ENCODE measurements at places on chromosomes 5 and 9.
A peak's percentile ranks its signal among the peaks of the same experiment; 100 is the strongest.

GRCh38 chr5:42518595-42519221, 95.5 kb downstream of the GHR start:
- no peak for DNase-seq

DNA sequence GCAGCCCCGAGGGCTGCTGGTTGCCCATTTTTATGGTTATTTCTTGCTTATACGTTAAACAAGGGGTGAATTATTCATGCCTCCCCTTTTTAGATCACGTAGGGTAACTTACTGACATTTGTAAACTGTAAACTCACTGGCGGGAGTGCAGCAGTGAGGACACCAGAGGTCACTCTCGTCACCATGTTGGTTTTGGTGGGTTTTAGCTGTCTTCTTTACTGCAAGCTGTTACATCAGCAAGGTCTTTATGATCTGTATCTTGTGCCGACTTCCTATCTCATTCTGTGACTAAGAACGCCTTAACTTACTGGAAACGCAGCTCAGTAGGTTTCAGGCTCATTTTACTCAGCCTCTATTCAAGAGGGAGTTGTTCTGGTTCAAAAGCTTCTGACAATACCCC, 155.0 kb upstream of the PRDM9 start:
- DNase-seq = no peak

DNA sequence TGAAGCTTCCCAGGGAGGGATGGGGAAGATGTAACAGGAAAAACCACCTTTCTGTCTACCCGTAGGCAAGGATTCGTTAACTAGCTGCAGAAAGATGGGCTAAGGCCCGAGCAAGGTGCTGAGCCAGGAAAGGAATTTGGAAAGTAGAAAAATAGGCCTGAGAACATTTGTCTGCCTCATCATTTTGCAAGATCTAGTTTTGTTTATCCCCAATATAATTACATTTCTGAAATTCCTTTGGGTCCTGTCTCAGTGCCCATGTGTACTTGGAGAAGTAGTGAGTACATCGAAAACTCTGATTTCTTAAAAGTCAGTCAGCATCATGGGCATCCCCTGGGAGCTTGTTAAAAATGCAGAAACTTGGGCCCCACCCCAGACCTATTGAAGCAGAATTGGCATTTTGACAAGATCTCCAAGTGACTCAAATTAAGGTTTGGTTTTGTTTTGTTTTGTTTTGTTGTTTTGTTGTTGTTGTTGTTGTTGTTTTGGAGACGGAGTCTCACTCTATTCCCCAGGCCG, 52.1 kb upstream of the CEMIP2 start:
- DNase-seq = no peak

GRCh38 chr5:142507531-142508372, 178.1 kb downstream of the FGF1 start:
- DNase-seq = no peak

- no peak for DNase-seq
These were observed 217.5 kb downstream of the CDK5RAP2 start for GRCh38 chr9:120362446-120362845.

DNA sequence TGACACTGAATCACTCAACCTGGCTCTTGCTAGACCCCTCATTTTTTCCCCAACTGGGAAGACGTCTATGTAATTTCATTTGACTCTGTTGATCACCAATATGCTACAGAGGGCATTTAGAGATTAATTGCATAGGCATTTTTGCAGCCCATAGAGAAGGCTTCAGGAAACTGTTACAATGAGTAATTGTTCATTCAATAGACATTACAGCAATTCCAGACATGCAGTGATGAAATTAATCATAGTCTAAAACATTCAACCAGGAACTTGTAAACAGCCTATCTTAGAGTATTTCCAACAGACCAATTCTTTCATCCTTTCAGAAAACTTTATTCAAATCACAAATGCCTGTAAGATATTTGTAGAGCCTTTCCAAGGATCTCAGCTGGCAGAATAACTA, 122.3 kb downstream of the MARCHF11 start:
- DNase-seq = no peak

DNA sequence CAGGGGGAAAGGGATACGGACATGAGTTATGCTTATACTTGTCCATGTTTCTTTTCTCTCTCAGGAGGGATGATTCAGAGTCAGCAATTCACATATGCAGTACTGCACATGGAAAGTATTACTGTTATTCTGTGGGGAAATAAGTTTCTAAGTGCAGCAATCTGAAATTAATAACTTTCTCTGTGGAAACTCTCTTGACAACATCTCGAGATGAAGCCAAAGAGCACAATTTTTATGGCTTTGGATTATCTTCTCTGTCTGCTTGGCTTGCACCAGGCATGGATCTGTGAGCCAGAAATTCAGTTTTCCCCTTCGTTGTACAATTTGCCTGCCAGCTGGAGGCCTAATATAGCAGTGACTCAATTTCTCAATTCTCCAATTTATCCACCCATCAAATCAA, 2.5 kb upstream of the NDFIP1 start:
- DNase-seq = no peak

GRCh38 chr5:9423571-9423970, 122.3 kb downstream of the SEMA5A start:
- no peak for DNase-seq

- no peak for DNase-seq
These were observed 213.9 kb downstream of the BNC2 start for GRCh38 chr9:16656432-16657169.

DNA sequence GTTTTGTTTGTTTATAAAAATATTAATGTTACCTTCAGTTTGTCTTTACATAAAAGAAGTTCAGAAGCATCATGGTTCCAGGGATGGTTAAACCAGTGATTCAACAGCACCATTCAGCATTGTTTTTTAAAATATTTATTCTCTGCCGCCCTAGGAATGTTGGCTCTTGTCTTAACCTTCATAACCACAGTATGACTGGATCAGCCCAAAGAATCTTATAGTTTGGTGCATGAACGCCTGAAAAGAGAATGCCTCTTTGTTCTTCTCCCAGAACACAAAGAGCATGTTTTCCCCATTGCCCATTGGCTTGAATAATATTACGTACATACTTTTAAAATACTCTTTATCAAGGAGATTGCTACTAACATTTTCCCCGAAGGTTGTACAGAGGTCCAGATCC, 413.4 kb downstream of the ANXA1 start:
- DNase-seq = no peak

GRCh38 chr5:112794410-112794809, 56.7 kb downstream of the APC start:
- no peak for DNase-seq

GRCh38 chr9:113309204-113309813, 6.1 kb upstream of the RNF183 start:
- DNase-seq = peak; percentile 21

GRCh38 chr5:125683669-125684068, 739.5 kb upstream of the GRAMD2B start:
- DNase-seq = no peak

DNA sequence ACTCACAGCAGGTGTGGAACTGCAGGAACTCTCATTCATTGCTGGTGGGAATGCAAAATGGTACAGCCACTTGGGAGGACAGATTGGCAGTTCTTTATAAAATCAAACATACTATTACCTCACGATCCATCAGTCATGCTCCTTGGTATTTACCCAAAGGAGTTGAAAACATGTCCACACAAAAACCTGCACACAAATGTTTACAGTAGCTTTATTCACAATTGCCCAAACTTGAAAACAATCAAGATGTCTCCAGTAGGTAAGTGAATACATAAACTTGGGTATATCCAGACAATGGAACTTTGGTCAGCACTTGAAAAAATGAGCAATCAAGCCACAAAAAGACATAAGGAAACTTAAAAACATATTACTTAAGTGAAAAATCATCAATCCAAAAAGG, 215.5 kb downstream of the IRX1 start:
- no peak for DNase-seq

DNA sequence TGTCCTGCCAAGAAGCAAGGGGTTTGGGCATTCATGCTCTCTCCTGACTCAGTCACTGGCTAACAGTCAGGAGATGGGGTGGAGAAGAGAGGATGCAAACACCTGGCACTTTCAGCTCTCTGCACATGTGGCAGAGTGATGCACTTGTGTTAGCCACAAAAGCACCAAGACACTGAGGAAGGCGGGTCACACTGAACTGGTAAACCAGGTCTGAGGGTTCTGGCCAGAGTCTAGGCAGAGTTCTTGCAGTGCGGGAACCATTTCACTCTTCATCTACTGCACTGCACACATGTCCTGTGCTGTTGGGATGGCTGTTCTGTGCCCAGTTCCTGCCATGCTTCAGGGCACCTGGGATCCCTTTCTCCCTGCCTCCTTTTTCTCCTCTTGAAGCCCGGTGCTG, 157.1 kb upstream of the GDNF start:
- DNase-seq = no peak

GRCh38 chr5:11044581-11044980, 283.5 kb upstream of the DAP start:
- no peak for DNase-seq

DNA sequence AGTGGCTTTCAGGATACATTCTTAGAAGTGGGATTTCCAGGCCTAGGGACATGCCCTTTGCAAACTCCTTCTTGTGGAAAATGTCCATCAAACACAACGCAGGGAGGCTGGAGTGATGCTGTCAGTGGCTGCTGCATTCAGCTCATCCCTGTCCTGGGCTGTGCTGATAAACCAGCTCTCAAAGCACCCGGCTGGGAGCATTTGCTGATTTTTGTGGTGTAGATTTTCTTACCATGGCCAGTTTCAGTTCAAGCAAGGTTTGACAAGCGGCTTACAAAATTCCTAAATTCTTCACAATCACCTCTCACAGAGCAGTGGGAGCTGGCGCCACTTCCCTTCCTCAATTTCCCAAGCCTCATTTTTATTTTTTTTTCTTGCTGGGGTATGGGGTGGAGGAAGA, 28.2 kb downstream of the FAM163B start:
- DNase-seq = no peak

DNA sequence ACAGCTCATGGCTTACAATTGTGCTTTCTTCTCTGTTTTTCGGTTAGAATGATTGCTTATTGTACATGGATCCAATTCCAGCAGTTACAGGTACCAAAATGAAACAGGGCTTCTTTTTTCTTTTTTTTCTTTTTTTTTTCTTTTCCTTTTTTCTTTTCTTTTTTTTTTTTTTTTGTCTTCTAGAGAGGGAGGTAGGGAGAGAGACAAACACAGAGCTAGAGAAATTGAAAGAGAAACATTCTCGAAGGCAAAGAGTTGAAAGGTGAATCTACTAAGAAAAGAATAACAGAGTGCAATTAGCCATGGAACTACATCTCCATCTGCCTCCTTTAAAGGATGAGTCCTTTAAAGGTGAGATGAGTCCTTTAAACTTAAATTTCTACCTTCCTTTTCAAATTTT, 1.0 kb upstream of the EDIL3 start:
- no peak for DNase-seq

GRCh38 chr5:138230981-138231589, 18.0 kb upstream of the CDC23 start:
- no peak for DNase-seq

- DNase-seq = no peak
These were observed 114.3 kb upstream of the IL12B start for GRCh38 chr5:159444441-159445082.

- no peak for DNase-seq
These were observed 94.1 kb downstream of the RXRA start for GRCh38 chr9:134420281-134420845.

- no peak for DNase-seq
These were observed 255.2 kb upstream of the IRX1 start for GRCh38 chr5:3340471-3340870.

- no peak for DNase-seq
These were observed 9.5 kb upstream of the IL9 start for GRCh38 chr5:135905144-135905543.

DNA sequence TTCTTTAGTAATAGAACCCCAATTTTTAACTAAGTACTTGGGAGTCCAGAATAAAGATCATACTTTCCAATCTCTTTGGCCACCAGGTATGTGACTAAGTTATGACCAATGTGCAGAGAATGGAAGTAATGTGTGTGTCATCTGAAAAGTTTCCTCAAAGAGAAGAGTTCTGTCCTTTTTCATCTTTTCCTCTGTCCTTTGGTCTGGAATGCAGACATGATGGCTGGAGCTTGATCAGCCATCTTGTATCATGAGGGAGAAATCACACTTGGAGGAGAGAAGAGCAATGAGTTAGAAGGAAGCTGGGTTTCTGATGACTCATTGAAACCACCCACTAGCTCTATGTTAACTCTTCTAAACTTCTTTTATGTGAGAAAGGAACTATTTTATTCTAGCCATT, 5.5 kb upstream of the CPEB4 start:
- no peak for DNase-seq

- no peak for DNase-seq
These were observed 16.7 kb upstream of the IQGAP2 start for GRCh38 chr5:76386360-76386759.

DNA sequence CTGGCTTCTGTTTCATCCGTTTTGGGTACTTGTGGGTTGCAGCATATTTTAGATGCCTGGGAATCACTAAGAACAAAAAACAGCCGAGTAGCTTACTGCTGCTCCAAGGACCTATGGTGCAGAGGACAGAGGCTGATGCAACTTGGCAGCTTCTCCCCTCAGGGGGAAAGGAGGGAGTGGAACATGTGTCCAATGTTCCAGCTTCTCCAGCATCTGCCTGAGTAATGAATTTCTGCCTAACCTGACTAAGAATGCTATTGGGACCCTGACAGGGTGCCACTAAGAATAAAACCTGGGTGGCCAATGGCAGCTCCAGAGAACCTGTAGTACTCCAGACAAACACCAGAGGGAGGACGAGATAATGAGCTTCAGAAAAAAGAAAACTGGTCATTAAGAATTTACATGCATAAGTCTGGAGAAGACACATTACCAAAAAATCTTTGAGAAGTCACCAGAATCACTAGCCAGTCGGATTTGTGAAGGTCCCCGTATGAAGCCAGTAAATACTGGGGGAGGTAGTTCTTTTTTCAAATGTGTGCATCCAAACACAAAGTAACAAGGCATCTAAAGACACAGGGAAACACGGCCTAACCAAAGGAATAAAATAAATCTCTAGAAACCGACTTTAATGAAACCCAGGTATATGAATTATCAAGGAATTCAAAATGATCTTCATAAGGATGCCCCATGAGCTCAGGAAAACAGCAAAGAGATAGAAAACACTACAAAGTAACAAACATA, 293.5 kb downstream of the HINT1 start:
- DNase-seq = peak; percentile 23

GRCh38 chr5:87307796-87308423, 40.2 kb downstream of the RASA1 start:
- DNase-seq = no peak

DNA sequence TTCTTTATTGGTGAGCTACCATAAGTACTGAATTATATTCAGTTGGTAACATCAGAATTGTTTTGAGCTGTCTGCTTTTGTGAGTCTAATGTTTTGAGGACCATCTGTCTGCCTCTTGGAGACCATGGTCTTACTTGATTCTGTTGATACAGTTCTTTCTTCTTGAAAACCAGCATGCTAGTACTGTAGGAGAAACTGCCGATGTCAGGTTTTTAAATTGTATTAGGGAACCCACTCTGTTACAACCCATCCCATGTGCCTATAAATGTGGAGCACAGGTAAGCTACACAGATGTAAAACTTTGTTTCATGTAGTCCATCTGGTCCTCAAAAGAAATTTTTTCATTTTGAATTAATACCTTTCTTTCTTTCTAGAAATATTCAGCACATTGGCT, 103.4 kb upstream of the DMRTA1 start:
- DNase-seq = no peak
